ENCODE measurements at places on chromosomes 16 and 17. TPM values are rescaled to one million over a fixed set of nuclear protein-coding genes. Genes with fewer than 3 reads are reported as not detected.

The TADA2A gene
- polyA plus RNA-seq = 9.1 TPM

The NUPR1 gene
- 156 TPM for polyA plus RNA-seq

The OSBPL7 gene
- 2.2 TPM for polyA plus RNA-seq

The NEK8 gene
- 4.3 TPM for polyA plus RNA-seq

The CES3 gene
- polyA plus RNA-seq = 0.63 TPM

The CETP gene
- polyA plus RNA-seq = not detected

The TERB1 gene
- not detected for polyA plus RNA-seq

The MYOCD gene
- not detected for polyA plus RNA-seq

The HS3ST2 gene
- polyA plus RNA-seq = 6.3 TPM

The C16orf92 gene
- polyA plus RNA-seq = not detected

The ALOXE3 gene
- 2.7 TPM for polyA plus RNA-seq

The NPIPA7 gene
- 22.5 TPM for polyA plus RNA-seq
